Activated T-helper 1 cell treated with anti-CD3 and anti-CD28 coated beads, Interleukin-12 subunit alpha, Interleukin-12 subunit beta, Interleukin-2, Interleukin-4 antibody, amounts not matched to agents 30 ng/mL and 10 ng/mL and 1 ng/mL, durations not matched to agents 14 hours and 24 hours and 36 hours (primary cell): ENCODE measurements at places on chromosomes 4 and X. TPM values are rescaled to one million over a fixed set of nuclear protein-coding genes. Genes with fewer than 3 reads are reported as not detected.

The COL25A1 gene
- total RNA-seq = not detected in 2 replicates

DNA sequence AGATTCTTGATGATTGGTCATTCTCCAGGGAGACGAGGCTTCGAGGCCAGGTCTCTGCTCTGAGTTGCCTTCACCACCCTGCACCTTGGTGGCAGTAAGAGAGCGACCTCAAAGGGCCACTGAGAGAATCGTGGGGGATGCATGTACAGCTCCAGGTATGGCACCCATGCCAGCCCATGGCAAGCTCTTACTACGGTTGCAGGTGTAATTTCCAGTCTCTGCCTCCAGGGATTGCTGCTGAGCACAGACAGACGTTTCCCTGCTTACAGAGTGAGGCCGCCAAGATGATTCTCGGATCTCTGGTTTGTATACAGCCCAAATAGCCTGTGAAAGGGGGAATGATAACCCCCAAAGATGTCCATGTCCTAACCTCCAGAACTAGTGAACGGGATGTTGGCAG, 16.3 kb upstream of the DRD5 start:
- DNase-seq = no peak

The KIT gene
- 0.17 and 0.41 TPM in 2 replicates for total RNA-seq

The TSR2 gene
- 43.6 and 44.1 TPM in 2 replicates for total RNA-seq

The RNF128 gene
- not detected in 2 replicates for total RNA-seq

- no peak for DNase-seq
Observed at GRCh38 chr4:147811878-147812277, 80.0 kb downstream of the ARHGAP10 start.

The FATE1 gene
- not detected in 2 replicates for total RNA-seq

GRCh38 chr4:152398060-152398459, 137.8 kb downstream of the FBXW7 start:
- no peak for DNase-seq
